ENCODE measurements at places on chromosomes 12 and 14.

DNA sequence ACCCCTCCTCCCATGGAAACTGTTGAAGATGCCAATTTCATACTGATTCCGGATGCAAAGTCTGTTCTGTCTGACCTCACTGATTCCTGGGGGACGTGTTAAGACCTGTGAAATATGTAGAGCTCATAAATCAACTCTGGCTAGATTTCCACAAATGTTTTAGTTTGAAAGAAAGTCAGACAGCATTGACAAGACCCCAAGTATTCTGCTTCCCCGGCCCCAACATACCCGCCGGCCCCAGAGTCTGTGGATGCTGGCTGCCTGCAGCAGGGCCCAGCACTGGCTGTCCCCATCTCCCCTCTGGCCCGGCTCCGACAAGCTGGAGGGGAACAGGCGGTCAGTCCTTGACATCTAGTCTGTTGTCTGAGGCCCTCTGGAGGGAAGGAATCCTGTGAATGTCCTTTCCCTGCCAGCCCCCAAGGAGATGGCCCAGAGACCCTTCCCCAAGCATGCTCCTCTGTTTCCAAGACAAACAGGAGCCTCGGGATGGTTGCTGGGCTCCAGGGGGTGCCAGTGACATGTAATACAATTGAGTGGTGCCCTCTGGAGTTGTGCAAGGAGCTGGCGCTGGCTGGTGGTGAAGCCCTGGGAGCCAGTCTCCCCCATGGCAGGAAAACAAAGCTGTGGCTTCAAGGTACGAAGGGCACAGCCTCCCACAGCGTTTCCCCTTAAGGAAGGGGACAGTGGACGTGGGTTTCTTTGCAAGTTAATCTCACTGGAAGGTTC is 22.3 kb downstream of the FBLN5 start:
- H3K4me1 ChIP-seq, result peaks cover 17% of the 10 kb centered on the region
- DNase-seq, result no peak
- H3K36me3 ChIP-seq, result no peaks in the 10 kb centered on the region
- no peak overlapping the region for H3K27ac ChIP-seq
- H3K27me3 ChIP-seq, result no peaks in the 10 kb centered on the region

GRCh38 chr14:66701813-66702212 is 193.9 kb downstream of the GPHN start:
- no peak for DNase-seq
- no peaks in the 10 kb centered on the region for H3K36me3 ChIP-seq
- H3K4me3 ChIP-seq, result no peak overlapping the region
- H3K4me1 ChIP-seq, result no peaks in the 10 kb centered on the region
- H3K27me3 ChIP-seq, result no peaks in the 10 kb centered on the region
- H3K27ac ChIP-seq, result no peak overlapping the region

- H3K36me3 ChIP-seq, result peaks cover 17% of the 10 kb centered on the region
- no peak overlapping the region for H3K27ac ChIP-seq
- H3K4me3 ChIP-seq, result no peak overlapping the region
- DNase-seq, result no peak
- H3K27me3 ChIP-seq, result no peaks in the 10 kb centered on the region
- peaks cover 5% of the 10 kb centered on the region for H3K4me1 ChIP-seq
Observed at GRCh38 chr14:105495990-105496830, 5.2 kb downstream of the TEDC1 start.

DNA sequence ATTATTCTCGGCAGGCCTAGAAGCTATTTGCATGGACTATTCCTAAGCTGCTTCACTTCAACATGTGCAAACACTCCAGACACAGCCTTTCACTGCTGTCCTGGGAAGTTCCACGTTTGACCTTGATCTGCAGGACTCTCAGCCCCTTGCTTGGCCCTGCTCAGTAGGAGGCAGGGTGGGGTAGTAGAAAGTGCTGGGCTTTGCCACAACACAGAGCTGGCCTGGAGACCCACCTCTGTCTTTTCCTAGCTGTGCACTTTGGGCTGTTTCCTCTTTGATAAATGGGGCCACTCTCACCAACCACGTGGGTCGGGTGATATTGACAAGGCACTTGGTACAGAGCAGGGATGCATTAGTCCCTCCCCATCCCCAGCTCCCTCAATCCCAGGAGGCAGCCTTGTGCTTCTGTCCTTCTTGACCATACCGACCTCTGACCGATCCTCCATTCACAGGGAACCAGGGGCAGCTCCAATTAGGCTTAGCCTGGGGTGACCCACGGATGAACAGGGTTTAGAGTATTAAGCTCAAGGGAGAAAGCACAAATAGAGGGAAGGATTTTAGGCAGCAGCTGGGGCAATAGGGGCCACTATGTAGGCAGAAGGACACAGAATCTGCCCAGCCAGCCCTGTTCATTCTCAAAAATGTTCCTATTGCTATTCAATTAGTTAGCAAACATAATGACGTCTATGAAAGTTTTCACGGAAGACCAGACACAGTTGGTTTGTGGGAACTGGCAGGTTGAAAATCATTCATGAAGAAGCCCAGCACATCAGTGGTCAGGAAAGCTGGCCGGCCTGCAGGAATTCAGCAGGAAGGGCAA is 63.3 kb downstream of the SYNE3 start:
- H3K27ac ChIP-seq, result no peak overlapping the region
- no peak for DNase-seq
- H3K4me1 ChIP-seq, result peaks cover 8% of the 10 kb centered on the region
- peaks cover 11% of the 10 kb centered on the region for H3K36me3 ChIP-seq
- H3K4me3 ChIP-seq, result no peak overlapping the region
- no peaks in the 10 kb centered on the region for H3K27me3 ChIP-seq
